ENCODE measurements at places on chromosomes 6 and 20.

DNA sequence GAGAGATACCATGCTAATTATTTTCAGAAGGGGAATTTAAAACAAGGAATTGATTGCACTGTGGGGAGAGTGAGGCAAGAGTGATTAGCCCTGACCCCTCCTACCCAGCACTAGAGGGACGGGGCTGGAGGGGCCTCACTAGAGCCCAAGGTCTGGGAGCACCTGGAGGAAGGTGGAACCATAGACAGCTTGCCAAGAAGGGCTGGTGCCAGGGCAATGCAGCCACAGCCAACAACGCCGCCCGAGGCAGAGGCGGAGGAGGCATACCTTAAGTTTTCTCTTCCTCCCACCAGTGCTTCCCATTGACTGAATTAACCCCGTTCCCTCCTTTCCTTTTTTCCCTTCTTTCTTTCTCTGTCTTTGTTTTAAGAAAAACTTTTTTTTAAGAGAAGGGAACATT, 40.0 kb downstream of the IYD start:
- DNase-seq, result no peak

DNA sequence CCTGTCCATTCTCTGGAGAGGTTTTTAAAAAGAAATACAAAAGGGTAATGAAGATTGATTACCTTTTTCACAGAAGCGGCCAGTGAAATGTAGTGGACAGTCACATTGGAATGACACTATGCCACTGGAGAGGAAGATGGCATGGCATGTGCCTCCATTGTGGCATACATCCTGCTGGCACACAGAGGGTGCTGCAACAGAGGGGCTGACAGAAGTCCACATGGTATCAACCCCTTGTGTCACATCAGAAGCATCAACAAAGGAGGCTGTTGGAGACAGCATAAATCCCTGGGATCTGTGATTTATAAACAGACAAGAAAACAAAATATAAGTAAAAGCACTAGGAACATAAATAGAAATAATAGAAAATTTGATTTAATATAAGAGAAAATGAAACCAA, 594.9 kb downstream of the PHF3 start:
- no peak for DNase-seq

GRCh38 chr6:38499529-38500096, 140.1 kb downstream of the BTBD9 start:
- DNase-seq, result no peak

GRCh38 chr6:16669227-16669626, 92.0 kb downstream of the ATXN1 start:
- DNase-seq, result no peak

- no peak for DNase-seq
Observed at GRCh38 chr6:138685257-138685656, 88.3 kb upstream of the CCDC28A start.

DNA sequence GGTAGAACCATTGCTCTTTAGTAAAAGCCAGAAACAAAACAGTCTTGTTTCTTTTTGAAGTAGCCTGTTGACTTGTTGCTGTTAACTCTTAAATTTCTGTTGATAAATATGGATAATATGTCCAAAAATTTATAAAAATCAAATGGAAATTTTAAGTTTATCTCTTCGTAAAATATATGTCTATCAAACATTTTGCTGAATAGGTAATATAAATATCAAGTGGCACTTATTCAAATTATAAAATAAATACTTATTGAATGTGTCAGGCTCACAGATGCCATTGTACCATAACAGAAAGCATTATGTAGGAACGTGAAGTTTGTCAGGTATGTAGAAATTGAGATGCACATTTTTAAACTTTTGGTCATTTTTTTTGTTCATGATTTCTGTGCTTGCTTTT, 216.5 kb downstream of the ARID1B start:
- DNase-seq, result no peak

DNA sequence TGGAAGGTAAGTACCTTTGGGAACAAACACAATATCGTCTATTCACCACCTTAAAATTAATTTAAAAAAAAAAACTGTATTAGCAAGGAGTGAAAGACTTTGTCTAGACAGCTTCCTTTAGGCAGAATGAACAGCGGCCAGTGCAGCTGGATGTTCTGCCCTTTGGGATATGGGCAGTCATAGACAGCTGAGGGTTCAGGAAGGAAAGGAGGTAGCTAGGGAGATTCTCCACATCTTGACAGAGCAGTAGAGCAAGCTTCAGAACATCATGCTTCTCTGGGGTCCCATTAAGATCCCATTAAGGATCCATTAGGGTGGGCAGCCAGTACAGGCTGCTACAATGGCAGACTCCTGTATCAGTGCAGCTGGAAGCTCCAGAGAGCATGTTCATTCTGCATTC, 46.5 kb upstream of the PLCB4 start:
- DNase-seq, result no peak

DNA sequence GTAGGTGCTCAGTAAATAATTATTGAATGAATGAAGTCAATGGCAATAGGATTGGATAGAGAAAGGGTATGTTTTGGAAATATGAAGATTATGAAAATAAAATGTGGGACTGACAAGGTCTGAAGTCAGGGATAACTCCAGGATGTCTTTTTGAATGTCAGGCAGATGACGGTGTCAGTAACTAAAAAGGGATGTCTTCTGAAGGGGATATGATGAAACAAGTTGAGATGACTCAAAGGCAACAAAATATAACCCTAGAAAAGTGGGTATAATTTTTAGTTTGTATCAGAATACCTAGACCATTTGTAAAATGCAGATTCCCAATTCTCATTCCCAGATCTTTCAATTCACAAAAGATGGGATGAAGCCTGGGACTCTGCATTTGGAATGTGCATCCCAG, 257.3 kb upstream of the SGK1 start:
- no peak for DNase-seq

DNA sequence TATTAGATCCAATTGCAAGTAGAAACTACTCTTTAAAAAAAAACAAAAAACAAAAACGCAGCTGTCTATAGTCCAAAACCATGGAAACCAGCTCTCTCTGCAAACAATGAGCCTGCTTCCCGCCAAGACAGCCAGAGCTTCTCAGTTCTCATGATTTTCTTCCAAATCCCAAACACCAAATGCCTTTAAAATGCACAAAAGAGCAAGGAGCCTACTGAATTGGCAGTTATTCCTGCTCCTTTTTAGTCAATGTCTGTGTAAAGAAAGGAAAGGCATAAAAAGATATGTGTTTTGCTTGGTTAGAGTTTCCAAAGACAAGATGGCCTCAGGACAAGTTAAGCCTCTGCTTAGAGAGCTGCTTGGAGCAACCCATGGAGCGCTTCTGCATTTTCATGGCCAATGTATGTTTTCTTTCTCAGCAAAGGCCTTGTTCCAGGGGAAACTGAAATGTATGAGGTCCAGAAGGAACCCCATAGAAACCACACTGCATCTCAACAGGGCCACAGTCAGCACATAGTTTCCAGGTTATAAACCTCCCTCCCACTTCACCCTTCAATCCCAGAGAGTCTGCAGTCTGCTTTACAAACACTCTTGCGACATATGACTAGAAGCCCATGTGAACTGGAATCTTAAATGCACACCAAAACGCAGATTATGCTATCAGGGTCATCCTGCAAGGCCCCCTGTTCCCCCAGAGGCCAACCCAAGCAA, 209.3 kb upstream of the TAB2 start:
- no peak for DNase-seq

DNA sequence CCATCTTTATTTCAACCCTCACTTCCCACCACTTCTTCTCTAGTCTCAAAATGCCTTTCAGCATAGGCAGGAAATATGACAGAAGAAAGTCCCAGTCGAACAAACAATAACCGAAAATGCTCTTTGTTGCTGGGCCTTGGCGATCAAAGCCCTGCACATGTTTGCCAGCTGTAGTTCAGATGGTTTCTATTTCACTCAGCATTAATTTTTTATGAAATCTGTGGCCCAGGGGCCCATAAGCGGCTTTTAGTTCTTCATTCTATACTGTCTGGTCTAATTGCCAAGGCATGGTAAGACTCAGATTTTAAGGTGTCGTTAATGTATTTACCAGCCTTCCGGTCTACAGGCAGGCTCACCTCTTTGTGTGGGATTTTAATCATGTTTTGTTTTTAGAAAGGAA, 10.9 kb upstream of the F13A1 start:
- no peak for DNase-seq

Measured in SHP77 (cell line).